ENCODE measurements at places on chromosomes 7 and 10.

DNA sequence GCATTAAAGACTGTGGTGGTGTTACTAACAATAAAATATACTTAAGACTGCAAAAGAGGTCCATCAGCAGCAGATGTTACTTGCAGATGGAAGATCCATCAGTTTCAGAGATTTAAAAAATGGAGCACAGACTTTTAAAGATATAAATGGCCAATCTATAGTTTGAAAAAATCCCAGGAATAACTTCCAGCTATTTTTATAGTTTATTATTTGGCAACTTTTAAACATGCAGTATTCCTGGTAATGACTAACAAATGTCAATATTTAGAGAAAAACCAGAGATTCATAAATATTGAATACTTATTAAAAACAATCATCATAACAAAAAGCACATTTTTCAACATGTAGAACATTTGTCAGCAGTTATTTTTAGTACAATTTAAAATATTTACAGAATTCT, 30.7 kb downstream of the RTKN2 start:
- no peak for DNase-seq

DNA sequence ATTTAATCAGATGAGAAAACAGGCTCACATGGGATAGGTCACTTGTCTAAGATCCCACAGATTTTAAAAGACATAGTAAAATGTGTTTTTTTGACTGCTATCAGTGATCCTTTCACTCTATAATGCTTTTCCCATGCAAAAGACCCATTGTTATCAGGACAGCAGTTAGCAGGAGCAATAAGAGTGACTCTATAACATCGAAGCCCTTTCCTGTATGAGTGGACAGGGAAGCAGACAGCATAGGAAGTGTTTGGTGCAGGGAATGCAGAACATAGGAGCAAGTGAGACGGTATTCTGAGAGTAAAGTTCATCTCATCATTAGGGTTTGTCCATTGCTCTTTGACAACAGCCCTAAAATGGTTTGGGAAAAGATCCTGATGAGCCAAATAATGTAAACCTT, 68.5 kb downstream of the SLC25A13 start:
- no peak for DNase-seq

DNA sequence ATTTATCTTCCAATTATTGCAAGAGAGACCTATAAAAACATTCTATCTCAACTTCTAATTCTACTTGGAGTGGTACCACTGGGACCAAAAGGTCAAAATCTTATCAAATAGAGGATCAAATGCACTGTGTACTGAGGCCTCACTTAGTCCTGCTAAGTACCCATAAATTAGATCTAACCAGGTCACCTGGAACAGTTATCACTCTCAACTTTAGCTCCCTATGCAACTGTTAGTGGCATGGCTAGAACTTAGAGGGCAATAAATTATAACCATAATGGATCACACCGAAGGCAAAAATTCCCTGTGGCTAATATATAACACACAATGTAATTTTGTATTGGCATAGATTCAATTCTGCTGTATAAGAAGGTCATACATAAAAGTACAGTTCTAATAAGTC, 428.9 kb downstream of the PCDH15 start:
- DNase-seq, result no peak

DNA sequence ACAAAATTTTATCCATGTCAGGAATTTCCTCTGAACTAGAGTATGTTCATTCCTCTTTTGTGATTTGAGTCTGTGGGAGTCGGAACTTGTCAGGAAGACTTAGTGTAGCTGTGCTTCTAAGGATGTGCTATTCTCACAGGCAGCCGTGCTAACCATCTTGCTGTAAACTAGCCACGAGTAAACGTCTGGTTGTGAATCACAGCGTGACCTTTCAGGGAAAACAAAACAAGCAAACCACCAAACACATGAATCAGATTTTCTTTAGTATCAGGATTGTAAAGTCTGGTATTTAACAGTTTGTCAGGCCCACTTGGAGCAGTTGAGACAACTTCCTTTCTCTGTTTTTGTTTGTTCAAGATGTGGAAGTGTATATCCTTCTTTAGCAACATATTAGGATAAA, 32.0 kb downstream of the AUTS2 start:
- DNase-seq, result no peak

- DNase-seq, result no peak
Measured at GRCh38 chr7:106978425-106979420, 65.8 kb upstream of the PRKAR2B start.

GRCh38 chr7:30142710-30143109, 7.9 kb downstream of the MTURN start:
- DNase-seq, result no peak

GRCh38 chr10:69527961-69528360, 45.3 kb downstream of the NEUROG3 start:
- no peak for DNase-seq

- DNase-seq, result peak; percentile 58
Measured at GRCh38 chr7:43076189-43076605, 36.2 kb upstream of the HECW1 start.

GRCh38 chr10:115049960-115050359, 43.2 kb upstream of the ATRNL1 start:
- no peak for DNase-seq

DNA sequence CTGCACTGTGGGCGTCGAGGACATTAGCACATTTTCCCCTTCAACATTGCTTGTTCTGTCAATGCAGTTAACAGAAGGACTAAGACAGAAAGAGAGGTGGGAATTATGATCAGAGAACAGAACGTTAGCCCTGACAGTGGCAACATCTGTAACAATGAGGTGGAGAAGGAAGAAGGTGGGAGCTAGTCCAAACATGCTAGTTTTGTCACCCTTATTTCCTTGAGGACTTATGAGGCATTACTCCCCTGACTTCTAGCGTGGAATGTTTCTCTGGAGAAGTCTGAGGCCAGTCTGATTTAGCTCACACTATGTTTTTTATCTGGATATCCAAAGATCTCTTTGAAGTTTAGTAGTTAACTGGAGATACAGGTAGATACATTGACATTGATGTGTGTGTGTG, 73.4 kb downstream of the ZMYND11 start:
- no peak for DNase-seq

GRCh38 chr10:119326167-119326566, 118.8 kb downstream of the GRK5 start:
- DNase-seq, result no peak

DNA sequence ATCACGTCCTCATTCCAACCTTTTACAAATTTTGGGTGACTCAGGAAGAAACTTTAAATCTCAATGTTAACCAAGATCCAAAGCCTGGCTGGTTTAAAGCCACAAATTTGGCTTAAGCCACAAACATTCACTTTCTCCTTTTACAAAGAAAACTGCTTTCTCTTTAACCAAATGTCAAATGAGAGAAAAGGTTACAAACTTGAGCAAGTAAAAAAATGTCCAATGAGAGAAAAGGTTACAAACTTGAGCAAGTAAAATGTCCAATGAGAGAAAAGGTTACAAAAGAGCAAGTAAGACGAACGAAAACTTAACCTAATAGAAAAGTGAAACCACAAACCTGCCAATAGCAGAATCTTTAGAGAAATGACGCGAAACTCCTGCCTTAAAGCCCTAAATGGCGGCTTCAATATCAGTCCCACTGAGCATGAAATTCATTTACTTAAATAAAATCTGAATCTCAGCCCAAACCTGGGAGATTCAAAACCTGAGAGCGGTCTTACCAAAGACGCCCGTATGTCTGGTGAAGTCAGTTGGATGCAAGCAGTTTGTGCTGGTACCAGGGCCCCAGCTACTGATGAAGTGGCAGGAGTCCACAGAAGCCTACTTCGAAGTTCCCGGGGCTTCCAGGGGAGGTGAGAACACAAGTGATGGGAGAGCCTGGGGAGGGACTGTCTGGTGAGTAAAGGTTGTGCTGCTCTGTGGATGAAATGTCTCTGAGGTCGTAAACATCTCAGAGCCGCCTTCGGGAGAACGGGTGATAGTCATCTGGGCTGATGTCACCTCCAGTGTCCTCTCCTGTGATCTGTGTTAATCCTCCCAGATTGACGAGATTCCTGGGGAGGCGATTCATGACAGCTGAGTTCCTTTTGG, 74.6 kb downstream of the PAXIP1 start:
- DNase-seq, result peak; percentile 91

DNA sequence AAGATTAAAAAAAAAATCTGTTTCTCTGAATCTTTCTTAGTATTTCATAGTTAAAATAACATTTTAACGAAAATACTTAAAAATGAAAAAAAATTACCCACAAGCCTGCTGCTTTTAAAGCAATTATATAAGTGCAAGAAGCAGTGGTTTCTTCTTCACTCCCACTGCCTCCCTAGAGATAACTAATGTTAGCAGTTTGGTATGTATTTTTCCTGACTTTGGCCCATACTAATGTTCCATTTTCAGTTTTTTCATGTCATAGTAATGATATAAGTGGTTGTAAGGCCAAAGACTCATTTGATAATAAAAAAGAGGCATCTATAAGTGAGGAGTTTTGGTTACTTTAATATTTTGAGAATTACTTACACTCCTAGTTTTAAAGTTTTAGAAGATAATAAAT, 24.3 kb upstream of the LAMB1 start:
- no peak for DNase-seq

GRCh38 chr7:79403451-79403850, 50.0 kb downstream of the MAGI2 start:
- DNase-seq, result no peak

- no peak for DNase-seq
Measured at GRCh38 chr10:52335665-52336064, 21.6 kb downstream of the DKK1 start.

DNA sequence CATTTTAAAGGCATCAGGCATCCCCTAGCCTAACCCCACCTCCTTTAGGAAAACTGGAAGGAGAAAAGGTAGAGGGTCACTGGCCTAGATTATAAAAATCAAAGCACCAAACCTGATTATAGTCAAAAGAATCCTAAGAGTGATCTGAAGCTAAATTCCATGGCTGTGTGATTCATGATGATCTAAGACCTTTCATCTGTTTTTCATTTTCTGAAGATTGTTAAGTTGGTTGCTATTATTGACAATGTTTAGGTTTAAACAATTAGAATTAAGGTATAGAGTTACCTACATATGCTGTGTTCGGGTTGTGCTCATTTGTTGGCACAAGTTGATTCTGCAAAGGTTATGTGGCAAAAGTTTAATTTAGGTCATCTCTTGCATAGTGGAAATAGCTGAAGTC, 148.7 kb downstream of the BICC1 start:
- no peak for DNase-seq

- DNase-seq, result no peak
Measured at GRCh38 chr7:95675016-95675415, 78.7 kb upstream of the PDK4 start.

- no peak for DNase-seq
Measured at GRCh38 chr7:158475679-158476052, 112.0 kb downstream of the PTPRN2 start.

DNA sequence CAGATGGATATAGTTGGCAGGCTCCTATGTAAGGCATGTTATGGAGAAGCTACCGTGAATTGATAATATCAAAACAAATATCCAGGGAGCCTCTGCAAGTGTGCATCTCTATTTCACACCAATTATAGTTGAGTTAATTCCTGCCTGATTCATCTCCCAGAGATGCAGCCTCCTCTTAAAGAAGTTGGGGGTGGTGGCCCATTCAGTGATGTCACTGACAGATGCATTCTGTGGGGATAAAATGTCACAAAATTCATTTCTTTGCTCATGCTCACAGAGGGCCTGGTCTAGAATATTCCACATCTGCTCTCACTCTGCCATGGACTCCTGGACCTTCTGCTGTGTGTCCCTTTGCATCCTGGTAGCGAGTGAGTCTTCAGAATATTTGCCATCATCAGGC, 189.1 kb upstream of the PRSS1 start:
- no peak for DNase-seq

DNA sequence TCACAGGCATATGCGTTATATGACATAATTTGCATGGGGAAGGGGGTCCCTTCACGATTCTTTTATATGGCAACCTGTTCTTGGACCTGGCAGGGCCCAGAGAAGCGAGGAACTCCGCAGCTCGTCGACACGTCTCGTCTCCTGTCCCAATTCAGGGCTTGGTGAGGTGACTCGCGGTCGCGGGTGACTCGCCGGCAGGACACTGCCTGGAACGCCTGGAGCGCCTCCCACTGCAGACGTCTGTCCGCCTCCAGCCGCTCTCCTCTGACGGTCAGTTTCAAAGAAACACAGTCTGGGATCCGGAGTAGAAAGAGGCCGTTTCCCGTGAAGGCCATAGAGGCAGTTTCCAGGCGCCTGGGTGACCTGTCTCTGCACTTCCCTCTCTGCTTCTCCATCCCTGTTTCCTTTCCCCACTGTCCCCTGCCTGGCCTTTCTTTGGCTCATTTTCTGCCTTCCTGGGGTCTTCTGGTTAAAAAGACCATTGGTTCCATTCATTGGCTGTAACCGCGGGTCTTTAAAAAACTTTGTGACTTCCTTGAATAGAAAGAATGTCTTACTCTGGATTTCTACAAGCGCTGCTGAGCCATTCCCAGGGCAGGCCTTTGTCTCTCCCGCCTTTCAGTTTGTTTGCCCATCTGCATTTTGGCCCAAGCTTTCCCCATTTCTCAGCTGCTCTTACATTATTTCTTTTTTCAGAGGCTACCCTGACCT, 1.2 kb downstream of the UPP1 start:
- DNase-seq, result no peak

DNA sequence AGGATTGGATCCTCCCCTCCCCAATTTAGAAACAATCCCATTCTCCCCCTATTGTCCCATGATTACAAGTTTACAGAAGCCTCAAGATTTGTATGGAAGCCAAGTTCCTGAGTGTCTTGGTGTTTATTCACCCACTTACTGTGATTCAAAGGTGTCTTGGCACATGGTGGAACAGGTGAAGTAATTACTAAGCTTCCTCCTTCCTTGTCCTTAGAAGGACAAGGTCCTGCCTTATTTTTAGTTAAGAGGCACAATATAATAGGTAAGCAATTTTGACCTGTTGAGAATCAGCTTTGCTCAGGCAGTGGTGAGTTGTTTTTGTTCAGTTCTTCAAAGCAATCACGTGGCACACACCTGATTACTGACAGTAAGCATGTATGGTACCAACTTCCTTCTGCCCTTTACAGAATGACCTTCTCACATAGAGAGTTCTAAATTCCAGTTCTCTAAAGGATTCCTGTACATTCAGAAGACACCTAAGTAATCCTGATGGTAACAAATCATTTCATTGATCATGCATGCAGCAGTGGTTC, 60.7 kb upstream of the SLC13A1 start:
- DNase-seq, result no peak

DNA sequence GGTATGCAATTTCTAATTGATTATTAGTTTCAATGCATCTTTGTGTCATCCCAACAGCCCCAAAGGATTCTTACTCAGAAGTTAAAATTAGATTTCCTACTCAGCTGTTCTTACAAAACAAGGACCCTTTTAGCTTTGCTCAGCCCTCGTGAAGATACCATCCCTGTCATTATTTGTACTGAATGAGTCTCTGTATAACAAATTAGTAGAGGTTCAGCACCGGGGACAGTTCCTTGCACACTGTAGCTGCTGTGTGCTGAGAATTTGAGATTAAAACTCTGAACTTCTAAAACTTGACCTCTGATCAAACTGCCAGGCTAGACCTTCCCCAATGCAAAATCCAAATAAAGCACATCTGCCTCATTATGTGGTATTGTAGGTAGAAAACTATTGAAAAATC, 299.1 kb downstream of the LHFPL3 start:
- peak; percentile 18 for DNase-seq
